CD4-positive, alpha-beta T cell treated with Interleukin-10 for 1 hour (primary cell): ENCODE measurements at places on chromosomes 3 and 15.

DNA sequence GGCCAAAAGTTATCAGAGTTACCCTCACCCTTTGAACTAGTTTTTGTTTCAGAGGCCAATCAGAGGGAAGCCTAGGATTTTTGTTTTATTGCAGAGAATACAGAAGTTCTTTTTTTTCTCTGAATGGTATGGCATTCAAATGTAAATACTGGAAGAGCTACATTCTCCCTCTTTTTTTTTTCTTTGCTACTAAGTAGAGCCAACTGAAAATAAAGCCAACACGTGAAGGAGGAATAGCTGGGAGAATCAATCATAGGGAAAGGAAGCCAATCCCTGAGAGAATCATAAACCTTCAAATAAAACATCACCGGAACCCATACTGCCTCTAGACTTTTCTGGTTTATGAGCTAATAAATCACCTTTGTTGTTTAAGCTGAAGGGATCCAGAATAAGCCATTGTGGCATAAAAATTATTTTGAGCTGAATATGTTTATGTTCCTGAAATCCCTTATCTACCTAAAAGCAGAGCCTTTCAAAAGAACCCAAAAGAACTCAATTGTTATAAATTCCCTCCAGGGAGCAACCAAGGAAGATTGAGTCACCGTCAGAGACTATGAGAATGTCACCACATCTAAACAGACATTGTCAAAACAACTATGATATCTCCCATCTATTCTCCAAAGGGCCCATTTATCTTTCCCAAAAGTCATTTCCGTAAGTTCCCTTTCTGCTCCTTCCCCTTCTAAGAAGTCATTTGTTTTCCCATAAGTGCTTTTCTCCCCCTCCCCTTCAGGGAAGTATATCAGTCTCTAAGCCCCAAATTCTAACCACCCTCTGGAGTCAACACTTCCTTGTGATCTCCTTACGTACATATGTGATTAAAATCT, 3.8 kb upstream of the ZNF280D start:
- no peak for DNase-seq

GRCh38 chr15:80957976-80958375, 31.6 kb downstream of the MESD start:
- DNase-seq: no peak

DNA sequence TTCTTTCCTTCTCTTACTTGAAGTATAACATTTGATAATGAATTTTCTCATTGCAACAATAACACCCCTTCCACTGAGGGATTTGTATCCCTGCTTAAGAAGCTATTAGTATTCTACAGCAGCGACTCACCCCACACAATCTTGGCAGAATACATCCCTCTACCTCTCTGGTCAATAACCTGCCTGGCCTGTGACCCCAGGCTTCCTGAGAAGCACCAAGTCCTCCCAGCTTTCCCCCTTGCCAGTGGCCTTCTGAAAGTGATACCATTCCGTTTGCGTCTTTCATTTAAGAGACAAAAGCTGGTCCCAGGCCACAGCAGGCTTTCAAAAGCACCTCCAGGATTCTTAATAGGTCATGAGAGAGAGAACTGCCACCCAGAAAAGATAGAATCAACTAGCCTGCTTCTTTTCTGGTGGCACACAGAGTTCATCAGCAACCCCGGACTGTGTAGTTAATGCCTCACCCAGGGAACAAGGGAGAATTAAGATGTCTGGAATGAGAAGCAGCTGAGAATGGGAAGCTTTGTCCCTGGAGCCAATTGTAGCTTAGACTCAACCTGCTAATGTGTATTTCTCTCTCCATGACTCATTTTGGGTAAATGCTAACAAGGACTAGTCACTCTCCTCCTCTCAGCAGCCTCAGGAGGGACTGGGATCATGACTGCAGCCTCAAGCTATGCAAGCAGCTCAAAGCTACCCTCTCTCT, 101.0 kb upstream of the CPNE4 start:
- no peak for DNase-seq

DNA sequence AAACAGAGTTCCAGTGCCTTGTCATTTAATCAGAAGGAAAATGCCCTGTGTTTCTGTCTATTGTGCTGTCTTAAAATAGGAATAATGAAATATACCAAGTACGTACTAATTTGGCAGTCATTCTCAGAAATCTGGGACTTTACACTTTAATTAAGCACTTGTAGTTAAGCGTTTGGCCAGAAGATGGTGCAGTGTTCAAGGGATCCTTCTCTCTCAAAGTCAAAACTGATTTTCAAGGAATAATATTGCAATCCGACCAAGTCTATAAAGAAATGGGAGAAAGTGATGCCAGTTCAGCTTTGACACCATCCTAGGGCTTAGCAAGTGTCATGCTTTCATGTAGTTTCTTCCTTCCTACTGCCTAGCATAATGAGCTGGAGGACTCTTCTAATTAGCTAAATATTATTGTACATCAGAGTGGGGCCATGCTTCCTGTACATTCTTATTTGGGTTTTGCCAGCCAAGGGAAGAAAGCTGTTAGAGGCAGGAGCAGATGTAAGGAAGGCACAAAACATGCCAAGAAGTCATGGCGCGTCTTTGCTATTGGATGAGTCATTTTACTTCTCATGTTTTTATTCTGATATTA, 64.8 kb downstream of the SAMMSON start:
- peak; percentile 6 for DNase-seq

- no peak for DNase-seq
Measured at GRCh38 chr15:32717426-32718226, at the start of gene GREM1. TSS of gene GREM1 (plus strand) at chr15:32718004. CDS start at chr15:32730691, 12,687 bp downstream.

DNA sequence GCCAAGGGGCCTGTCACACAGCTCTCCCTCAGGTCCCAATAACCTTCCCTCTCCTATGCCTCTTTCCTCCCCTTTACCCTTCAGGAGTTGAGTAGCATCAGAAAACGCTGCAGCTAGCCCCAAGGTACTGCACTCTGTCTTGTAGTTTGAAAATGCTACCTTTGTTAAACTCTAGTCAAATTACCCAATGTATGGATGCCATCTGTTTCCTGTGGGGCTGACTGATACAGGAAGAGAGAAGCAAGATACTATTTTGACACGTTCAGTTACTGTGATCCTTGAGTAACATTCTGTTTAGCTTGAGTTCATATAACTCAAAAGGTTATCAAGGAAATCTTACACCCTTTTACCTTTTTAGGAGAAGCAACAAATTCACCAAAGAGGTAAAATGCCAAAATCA, 493.1 kb downstream of the FHIT start:
- no peak for DNase-seq

DNA sequence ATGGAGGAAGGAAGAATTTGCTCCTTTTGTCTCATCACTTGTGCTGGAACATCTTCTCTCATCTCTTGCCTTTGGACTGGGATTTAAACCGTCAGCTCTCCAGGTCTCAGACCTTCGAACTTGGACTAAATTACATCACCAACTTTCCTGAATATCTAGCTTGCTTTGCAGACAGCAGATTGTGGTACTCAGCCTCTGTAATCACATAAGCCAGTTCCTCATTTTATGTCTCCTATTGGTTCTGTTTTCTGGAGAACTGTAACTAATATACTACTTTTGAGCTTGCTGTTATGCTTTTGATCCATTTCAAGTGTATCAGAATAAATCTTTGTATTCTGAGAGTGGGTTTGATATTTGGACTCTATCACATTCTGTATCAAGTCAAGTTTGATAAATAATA, 164.3 kb upstream of the VEPH1 start:
- no peak for DNase-seq
